ENCODE measurements at places on chromosomes 1 and 21.

DNA sequence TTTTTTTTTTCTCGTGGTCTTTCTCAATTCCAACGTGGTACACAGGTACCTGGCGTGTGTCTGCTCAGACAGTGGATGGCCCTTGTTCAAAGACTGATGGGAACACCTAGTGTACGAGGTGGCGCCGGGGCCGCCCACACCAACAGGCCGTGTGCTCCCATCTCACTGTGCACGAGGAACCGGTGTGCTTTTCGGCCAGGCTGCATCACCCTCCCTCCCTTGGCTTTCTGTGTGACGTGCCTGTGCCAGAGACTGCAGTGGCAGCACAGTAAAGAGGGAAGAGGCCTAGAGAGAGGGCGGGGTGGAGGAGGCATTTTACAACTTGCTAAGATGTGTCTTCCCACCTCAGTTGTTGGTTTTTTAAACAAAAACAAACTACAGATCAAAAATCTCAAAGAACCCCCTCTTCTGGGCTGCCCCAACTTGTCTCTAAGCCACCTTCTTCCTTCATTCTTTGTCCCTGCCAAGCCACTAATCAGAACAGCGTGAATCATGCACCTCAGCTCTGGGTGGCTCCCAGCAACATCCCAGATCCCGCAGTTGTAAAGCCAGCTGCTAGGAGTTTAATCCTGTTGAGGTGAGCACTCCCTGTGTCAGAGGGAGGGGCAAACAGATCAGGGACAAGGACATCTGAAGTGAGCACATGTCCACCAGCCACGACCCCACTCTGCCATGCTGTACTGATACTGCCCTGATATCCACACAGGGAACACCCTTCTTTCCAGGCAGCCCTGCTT, 20.7 kb downstream of the IRF2BP2 start:
- DNase-seq = no peak

- no peak for DNase-seq
Measured at GRCh38 chr1:237470712-237471338, 419.9 kb downstream of the ZP4 start.

DNA sequence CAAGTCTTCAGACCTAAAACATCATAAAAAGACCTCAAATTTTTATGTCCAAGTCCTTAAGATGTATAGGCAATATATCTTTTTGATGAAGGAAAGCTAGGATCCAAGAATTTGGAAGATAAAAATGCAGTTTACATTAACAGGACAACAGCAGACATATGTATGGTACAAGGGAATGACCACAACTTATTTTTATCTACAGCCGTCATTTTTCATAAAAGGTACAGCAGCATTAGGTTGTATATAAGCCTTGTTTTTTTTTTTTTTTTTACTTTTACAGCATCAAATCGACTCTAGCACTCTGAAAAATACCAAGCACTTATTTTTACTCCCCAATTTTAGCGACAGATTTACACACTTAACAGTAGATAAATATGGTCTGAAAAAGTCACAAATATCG, 1.3 kb downstream of the SRSF10 start:
- DNase-seq = no peak

GRCh38 chr1:209398313-209398991, 185.1 kb upstream of the CAMK1G start:
- no peak for DNase-seq

- no peak for DNase-seq
Measured at GRCh38 chr1:58395355-58395754, 151.2 kb downstream of the OMA1 start.

Data from COR-L47 (cell line).